T-cell (primary cell): ENCODE measurements at places on chromosomes 3 and 15.

- DNase-seq = no peak
Observed at GRCh38 chr3:9102240-9102981, 139.1 kb upstream of the RAD18 start.

DNA sequence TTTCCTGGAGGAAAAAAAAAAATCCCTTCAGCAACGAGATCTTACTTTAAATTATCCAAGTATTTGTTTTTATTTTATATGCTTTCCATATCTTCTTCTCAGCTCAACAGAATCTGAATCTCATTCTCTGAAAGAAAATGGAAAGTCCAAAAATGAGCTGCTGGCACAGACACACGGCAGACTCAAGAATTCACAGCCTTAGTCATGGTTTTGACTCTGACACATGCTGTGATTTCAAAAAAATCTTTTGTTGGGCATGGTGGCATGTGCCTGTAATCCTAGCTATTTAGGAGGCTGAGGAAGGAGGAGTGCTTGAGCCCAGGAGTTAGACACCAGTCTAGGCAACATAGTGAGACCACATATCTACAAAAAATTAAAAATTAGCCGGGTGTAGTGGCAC lies 565.0 kb downstream of the MAGI1 start:
- DNase-seq = no peak

DNA sequence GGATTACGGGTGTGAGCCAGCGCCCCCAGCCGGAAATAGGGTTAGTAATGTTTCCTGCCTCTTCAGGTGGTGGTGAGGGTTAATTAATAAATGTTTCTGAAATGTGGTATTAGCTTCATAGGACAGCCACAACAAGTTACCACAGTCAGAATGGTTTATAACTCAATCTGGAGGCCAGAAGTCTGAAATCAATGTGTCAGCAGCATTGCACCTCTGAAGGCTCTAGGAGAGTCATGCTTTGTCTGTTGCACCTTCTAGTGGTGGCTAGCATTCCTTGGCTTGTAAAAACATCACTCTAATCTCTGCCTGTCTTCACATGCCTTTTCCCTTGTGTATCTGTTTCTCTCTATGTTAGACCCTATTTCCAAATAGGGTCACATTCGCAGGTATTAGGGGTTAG lies 7.8 kb upstream of the RPSA start:
- no peak for DNase-seq

- no peak for DNase-seq
Observed at GRCh38 chr3:122598556-122598955, 21.1 kb downstream of the PARP15 start.

DNA sequence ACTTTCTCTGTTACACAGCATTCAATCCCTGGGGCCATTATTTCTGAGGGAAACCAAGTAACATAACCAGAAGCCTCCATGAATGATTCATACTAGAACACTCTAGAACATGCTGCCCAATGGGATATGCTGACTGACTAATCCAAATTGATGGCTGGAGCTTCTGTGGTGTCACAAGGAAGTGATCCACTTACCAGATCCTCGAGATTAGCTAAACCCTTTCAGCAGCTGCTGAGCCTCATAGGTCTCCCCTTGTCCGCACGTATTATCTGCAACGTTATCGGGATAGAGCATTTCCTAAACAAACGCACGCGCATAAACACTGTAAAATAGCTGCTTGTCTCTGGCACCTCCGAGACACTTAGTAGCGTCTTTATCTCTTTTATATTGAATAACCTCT lies 61.2 kb upstream of the PROK2 start:
- DNase-seq = no peak

DNA sequence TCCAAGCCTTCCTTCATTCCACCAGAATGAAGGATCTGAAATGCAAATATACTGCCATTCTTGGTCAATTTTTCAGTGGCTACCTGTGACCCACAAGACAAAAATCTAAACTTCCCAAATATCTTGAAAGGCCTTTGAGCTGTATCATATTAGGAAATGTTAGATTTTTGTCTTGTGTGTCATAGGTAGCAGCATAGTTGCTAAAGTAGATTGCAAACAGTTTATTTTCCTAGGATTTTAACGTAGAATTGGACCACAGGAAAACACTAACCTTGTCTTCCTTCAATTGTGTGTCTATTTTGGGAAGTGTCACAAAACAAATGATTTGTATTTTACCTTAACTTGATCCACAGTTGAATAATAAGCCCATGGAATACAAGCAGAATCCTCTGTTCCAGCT lies 42.4 kb downstream of the CP start:
- DNase-seq = no peak

- no peak for DNase-seq
Observed at GRCh38 chr15:75641179-75641503, 1.1 kb upstream of the IMP3 start.

GRCh38 chr3:129867506-129868124 lies 25.9 kb downstream of the TMCC1 start:
- DNase-seq = no peak

DNA sequence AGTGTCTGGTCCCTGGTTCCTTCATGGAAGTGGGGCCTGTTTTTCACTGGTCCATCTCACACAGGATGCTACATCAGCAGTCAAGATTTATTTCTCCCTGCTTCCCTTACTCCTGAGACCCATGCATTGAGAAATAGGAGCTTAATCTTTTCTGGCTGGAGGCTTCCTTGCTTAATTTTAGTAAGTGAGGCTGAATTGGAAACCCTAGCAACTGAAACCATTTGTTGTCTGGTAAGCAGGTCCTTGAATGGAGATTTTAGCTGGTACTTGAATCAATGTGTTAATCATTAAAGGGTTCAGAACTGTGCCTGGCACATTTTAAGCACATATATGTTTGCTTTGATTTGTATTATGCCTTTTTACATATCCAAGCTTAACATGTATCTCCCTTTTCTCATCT lies 20.2 kb upstream of the MEF2A start:
- no peak for DNase-seq

DNA sequence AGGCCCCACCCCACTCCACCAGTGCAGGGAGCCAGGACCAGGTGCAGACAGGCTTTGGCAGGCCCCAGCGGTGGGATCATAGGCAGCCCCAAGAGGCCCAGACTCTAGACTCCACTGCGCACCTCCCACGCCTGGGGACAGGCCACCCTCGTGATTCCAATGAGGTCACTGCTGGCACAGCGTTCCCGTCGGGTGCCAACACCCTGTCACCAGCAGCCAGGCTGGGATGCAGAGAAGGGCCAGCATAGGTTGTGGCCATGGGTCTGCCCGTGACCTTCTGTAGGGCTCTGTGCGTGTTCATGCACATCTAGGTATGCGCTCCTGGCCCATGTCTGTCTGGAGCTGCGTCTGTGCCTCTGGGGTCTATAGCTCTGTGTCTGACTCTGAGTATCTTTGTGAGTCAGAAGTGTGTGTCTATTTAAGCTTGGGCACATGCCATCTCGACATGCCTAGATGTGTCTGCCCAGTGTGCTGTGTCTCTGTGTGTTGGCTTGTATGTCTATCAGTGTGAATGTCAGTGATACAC lies 13.0 kb downstream of the VIPR1 start:
- no peak for DNase-seq

- DNase-seq = no peak
Observed at GRCh38 chr3:122021811-122022401, at the start of gene ILDR1. TSS of gene ILDR1 (minus strand) at chr3:122022247. CDS start at chr3:122022077, 170 bp downstream.

GRCh38 chr3:53900666-53901331 lies 9.1 kb upstream of the SELENOK start:
- DNase-seq = no peak

GRCh38 chr3:47323431-47324277 lies 40.9 kb downstream of the KLHL18 start:
- DNase-seq = peak; percentile 9

DNA sequence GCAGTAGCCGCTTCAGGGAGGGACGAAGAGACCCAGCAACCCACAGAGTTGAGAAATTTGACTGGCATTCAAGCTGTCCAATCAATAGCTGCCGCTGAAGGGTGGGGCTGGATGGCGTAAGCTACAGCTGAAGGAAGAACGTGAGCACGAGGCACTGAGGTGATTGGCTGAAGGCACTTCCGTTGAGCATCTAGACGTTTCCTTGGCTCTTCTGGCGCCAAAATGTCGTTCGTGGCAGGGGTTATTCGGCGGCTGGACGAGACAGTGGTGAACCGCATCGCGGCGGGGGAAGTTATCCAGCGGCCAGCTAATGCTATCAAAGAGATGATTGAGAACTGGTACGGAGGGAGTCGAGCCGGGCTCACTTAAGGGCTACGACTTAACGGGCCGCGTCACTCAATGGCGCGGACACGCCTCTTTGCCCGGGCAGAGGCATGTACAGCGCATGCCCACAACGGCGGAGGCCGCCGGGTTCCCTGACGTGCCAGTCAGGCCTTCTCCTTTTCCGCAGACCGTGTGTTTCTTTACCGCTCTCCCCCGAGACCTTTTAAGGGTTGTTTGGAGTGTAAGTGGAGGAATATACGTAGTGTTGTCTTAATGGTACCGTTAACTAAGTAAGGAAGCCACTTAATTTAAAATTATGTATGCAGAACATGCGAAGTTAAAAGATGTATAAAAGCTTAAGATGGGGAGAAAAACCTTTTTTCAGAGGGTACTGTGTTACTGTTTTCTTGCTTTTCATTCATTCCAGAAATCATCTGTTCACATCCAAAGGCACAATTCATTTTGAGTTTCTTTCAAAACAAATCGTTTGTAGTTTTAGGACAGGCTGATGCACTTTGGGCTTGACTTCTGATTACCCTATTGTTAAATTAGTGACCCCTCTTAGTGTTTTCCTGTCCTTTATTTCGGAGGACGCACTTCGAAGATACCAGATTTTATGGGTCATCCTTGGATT lies at the start of gene MLH1:
Gene MLH1, plus strand, starts transcription at position 193 of the 958 bp plus-strand sequence. Its CDS starts 30 bp downstream, at position 223.
- DNase-seq = peak; percentile 92

DNA sequence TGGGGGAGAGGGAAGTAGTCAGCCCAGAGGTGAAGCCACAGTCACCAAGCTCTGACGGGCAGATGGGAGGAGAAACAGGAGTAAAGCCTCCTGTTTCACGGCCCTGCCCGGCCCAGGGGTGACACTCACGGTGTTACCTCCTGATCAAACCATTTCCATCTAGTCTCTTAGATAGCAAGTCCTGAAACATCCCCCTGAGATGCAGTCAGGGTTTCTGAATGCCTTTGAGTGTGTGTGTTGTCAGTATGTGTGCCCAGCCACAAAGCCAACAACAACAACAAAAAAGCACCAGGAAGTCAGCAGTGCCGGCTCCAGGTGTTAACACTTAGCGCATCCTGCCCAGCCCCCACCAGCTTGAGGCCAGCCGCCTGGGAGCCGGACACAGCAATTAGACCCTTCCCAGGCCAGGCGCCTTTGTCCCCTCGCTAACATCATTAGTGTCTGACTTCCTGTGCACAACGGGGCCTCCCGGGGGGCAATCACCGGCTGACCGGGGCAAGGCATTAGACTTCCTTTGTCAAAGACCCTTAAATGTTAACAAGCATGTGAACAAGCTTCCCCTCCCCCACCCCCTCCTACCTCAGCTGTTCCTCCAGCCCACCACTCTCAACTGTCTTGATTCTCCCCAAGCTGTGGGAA lies 34.5 kb downstream of the IL17RD start:
- no peak for DNase-seq

- no peak for DNase-seq
Observed at GRCh38 chr3:72630327-72630968, 217.8 kb downstream of the SHQ1 start.
